ENCODE measurements at places on chromosomes 7 and 10. TPM values are rescaled to one million over a fixed set of nuclear protein-coding genes. Genes with fewer than 3 reads are reported as not detected.
A peak's percentile ranks its signal among the peaks of the same experiment; 100 is the strongest.

- no peak for DNase-seq
Observed at GRCh38 chr10:133143546-133143945, 16.5 kb upstream of the KNDC1 start.

DNA sequence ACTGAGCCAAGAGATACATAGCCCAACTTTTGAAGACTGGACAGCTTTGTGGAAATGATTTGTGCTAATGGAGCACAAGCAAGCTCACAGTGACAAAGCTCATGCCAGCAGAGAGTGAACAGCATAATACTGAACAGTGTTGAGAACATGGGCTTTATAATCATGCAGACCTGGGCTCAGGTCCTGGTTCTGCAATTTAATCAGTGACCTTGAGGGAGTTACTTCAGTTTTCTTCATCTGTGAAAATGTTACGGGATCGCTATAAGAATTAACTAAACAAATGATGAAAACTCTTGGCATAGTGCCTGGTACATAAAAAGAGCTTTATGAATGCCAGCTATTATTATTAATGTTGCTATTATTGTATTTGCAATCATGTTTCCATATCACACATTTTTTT, 690.5 kb upstream of the LRRN3 start:
- DNase-seq = no peak

DNA sequence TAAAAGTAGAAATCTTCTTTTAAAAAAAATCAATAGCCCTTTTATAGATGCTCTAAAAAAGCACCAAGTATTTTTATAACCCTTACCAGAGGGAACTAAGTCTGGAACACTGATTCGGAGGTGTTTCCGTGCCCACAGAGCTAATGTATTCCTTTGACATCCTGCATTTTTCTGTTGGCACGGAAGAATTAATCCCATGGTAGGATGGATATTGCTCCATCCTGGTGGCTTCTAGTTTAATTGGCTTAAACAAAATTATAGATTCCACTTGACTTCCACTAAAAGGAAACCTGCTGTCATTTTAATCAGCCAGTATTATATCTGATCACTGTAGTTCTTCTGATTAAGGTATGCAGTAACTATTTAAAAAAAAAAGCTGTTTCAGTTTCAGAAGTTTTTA, 164.0 kb upstream of the NPS start:
- DNase-seq = no peak

DNA sequence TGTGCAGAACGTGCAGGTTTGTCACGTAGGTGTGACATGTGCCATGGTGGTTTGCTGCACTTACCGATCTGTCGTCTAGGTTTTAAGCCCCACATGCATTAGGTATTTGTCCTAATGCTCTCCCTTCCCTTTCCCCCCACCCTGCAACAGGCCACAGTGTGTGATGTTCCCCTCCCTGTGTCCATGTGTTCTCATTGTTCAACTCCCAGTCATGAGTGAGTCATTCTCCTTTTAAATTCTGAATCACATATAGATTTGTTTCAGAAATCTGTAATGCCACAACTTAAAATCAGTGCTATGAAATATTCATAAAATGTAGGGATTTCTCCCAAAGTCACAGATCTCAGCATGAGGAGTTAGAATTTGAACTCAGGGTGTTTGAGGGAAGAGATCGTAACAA, 552.5 kb upstream of the MBL2 start:
- DNase-seq = no peak

The HOXA6 gene
- total RNA-seq = 5.1 TPM

- DNase-seq = peak; percentile 67
Observed at GRCh38 chr10:132536241-132536876, 1.2 kb upstream of the INPP5A start.

The FIS1 gene
- 223 TPM for total RNA-seq

The GPR15LG gene
- total RNA-seq = 10.3 TPM

DNA sequence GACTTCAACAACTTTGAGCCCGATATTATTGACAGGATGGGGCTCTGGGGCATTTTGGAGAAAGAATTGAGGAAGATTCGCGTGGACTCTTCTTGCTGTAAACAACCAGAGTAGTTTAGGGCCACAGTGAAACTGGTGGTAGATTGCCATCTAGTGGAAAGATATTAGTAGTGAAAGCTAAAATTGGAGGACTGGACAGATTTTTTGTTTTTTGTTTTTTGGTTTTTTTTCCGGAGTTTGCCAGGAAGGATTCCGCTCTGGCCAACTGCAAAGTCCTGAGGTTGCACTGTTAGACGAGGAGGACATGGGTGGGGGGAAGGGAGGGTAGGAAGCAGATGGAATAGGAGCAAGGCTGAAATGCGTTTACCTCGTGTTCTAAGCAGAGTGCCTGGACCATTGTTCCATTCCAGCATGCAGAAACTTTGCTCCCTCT, 11.7 kb downstream of the NOBOX start:
- peak; percentile 19 for DNase-seq
